ENCODE measurements at places on chromosomes 3 and 15.

- no peak for DNase-seq
Observed at GRCh38 chr15:97806766-97807165, 153.7 kb upstream of the ARRDC4 start.

GRCh38 chr3:146640361-146640760, 35.2 kb upstream of the PLSCR5 start:
- no peak for DNase-seq

DNA sequence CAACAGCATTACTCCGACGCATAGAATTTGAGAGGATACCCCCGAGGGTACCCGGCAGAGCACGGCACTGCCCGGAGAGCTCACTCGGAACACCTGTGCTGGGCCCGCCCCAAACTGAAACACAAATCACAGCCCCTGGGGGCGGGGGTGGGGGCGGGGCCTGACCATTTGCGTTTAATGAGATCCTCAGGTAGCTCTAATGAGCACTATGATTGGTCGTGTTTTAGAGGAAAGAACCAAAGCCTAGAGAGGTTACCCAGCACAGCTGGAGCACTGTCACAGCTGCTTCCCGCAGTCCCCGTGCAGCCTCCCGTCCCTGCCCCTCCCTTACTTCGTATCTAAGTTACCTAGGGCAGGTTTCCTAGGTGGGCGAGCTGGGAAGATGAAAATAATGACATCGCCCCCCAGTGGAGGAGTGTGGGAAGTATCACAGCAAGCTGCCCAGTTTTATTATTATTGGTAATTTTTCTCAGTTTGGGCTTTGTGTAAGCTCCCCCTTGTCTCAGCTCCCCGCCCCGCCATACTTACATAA, 187.1 kb downstream of the PDE8A start:
- DNase-seq: no peak

- DNase-seq: no peak
Observed at GRCh38 chr15:63880744-63881143, 47.0 kb upstream of the HERC1 start.

DNA sequence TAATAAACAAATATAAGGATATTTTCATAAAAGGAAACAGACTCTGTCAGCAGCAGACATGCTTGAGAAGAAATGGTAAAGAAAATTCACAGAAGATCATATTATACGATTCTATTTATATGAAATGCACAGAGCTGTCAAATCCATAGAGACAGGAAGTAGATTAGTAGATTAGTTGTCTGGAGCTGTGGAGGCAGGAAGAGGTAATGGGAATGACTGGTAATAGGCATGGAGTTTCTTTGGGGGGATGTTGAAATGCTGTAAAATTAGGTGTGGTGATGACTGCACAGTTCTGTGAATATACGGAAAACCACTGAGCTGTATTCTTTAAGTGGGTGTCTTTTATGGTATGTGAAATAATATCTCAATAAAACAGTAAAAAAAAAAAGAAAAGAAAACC, 35.3 kb downstream of the CEP152 start:
- no peak for DNase-seq

GRCh38 chr15:66899555-66900350, 165.6 kb upstream of the SMAD3 start:
- DNase-seq: no peak

- no peak for DNase-seq
Observed at GRCh38 chr15:95044745-95045417, 813.5 kb downstream of the MCTP2 start.

DNA sequence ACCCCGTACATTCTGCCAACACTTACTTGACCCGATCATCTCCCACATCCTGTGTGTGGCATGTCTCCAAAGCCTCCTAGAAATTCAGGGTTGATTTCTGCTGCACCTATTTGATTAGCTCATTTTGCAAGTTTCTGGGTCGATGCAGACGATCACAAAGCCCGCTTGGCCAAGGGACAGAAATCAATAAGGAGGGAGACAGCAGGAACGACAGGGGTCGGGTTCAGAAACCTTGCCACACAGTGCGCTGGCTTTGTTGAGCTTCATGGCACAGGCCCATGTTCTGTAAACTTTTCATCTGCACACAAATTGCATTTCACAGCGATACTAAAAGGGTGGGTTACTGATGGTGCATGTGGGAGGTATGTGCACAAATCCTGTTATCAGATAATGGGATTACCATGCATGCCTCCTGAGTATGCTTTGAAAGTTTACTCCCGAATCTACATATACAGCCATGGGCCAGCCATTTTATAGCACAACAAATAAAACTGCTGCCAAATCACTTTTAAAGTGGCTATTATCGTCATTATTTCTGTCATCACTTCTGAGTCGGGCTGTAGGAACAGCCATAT, 95.9 kb upstream of the ATP11B start:
- peak; percentile 26 for DNase-seq
